ENCODE measurements at places on chromosomes 16 and 17. TPM values are rescaled to one million over a fixed set of nuclear protein-coding genes. Genes with fewer than 3 reads are reported as not detected.

GRCh38 chr17:1649844-1650501, at the start of gene RILP:
Gene RILP (minus strand): TSS chr17:1649866. CDS start chr17:1649804, 62 bp downstream.
- H3K27ac ChIP-seq, result peak within 1 kb of the TSS; percentile 100
- peak; percentile 87 for DNase-seq
- peak within 1 kb of the TSS; percentile 95 for H3K4me3 ChIP-seq
- peaks cover 61% of the 10 kb centered on the region for H3K36me3 ChIP-seq
- H3K27me3 ChIP-seq, result no peaks in the 10 kb centered on the region

DNA sequence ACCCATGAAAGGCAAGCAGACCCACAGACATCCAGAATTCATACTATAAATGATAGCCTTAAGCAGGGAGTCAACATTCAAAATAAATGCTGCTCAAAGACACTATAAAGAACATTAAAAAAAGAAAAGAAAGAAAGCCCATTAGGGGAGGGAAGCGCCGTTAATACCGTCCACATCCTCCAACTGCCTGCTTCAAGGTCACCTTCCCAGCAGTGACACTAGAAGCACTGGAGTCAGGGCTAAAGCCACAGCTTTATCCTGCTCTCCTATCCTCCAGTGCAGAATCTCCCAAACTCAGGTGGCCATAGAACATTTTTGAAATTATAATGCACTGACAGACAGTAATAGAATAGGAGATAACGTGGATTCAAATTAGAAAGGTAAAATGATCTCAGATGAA, 59.4 kb downstream of the TEX2 start:
- H3K27me3 ChIP-seq, result no peaks in the 10 kb centered on the region
- peak overlapping the region; percentile 62 for H3K27ac ChIP-seq
- H3K36me3 ChIP-seq, result no peaks in the 10 kb centered on the region
- no peak for DNase-seq
- H3K4me3 ChIP-seq, result no peak overlapping the region

- no peak overlapping the region for H3K27ac ChIP-seq
- no peaks in the 10 kb centered on the region for H3K4me1 ChIP-seq
- no peak overlapping the region for H3K4me3 ChIP-seq
- DNase-seq, result no peak
- H3K36me3 ChIP-seq, result no peaks in the 10 kb centered on the region
Observed at GRCh38 chr16:27839419-27839818, 224.1 kb downstream of the GSG1L start.

The TM4SF5 gene
- not detected for total RNA-seq

- H3K4me1 ChIP-seq, result no peaks in the 10 kb centered on the region
- DNase-seq, result no peak
- peaks cover 62% of the 10 kb centered on the region for H3K27me3 ChIP-seq
- H3K27ac ChIP-seq, result no peak overlapping the region
- H3K36me3 ChIP-seq, result no peaks in the 10 kb centered on the region
Observed at GRCh38 chr16:19968891-19969683, 84.4 kb upstream of the GPRC5B start.

- H3K27ac ChIP-seq, result no peak overlapping the region
- DNase-seq, result no peak
Observed at GRCh38 chr16:66189951-66190350, 176.5 kb upstream of the CDH5 start.

The SLFN13 gene
- total RNA-seq, result 3.4 TPM

DNA sequence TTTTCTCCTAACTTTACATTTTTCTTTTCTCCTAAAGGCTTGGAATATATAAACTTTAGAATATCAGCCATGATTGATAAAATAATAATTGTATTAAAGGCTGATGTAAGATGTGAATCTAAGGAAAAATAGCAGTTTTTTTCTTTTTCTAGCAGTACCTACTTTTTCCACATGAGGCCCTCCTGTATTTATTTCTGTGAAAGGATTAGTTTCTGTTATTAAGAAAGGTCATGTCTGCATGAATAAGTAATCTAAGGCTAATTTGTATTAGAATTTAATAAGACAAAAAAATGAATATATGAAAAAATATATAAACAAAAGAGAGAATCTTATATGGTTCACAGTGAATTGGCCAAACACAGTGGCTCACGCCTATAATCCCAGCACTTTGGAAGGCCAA, 85.3 kb downstream of the STXBP4 start:
- peaks cover 5% of the 10 kb centered on the region for H3K36me3 ChIP-seq
- H3K4me1 ChIP-seq, result no peaks in the 10 kb centered on the region
- no peak overlapping the region for H3K27ac ChIP-seq
- no peaks in the 10 kb centered on the region for H3K27me3 ChIP-seq

- peak overlapping the region; percentile 51 for H3K27ac ChIP-seq
- peaks cover 58% of the 10 kb centered on the region for H3K4me1 ChIP-seq
- no peak for DNase-seq
- no peaks in the 10 kb centered on the region for H3K36me3 ChIP-seq
Observed at GRCh38 chr16:17343728-17344127, 127.0 kb downstream of the XYLT1 start.

- H3K27ac ChIP-seq, result peak overlapping the region; percentile 94
- H3K36me3 ChIP-seq, result no peaks in the 10 kb centered on the region
- peaks cover 59% of the 10 kb centered on the region for H3K4me1 ChIP-seq
- peak overlapping the region; percentile 94 for H3K4me3 ChIP-seq
Observed at GRCh38 chr17:37488009-37488604, 1.6 kb upstream of the DUSP14 start.

The TEX14 gene
- total RNA-seq, result 0.19 TPM

All from left ventricle myocardium inferior (tissue), 1 donor.